Hair follicular keratinocyte (primary cell): ENCODE measurements at places on chromosomes 13 and 19. TPM values are rescaled to one million over a fixed set of nuclear protein-coding genes. Genes with fewer than 3 reads are reported as not detected.

Gene CYSLTR2
- not detected in 2 replicates for total RNA-seq

Gene CCDC169
- 0.55 and 1.3 TPM in 2 replicates for total RNA-seq

Gene SPTBN4
- 1.2 and 1.6 TPM in 2 replicates for total RNA-seq

Gene KLK3
- total RNA-seq: not detected in 2 replicates

Gene C19orf33
- total RNA-seq: 606 and 644 TPM in 2 replicates

Gene CAPN12
- total RNA-seq: 9.0 and 11.1 TPM in 2 replicates

Gene PAN3
- 10.2 and 15.1 TPM in 2 replicates for total RNA-seq

Gene FEM1A
- total RNA-seq: 13.7 and 18.5 TPM in 2 replicates

Gene KLK4
- total RNA-seq: not detected in 2 replicates

Gene ELL
- 16.2 and 20.6 TPM in 2 replicates for total RNA-seq

Gene ZNF221
- total RNA-seq: 1.1 and 1.9 TPM in 2 replicates

Gene KLK7
- total RNA-seq: 2.9 and 3.5 TPM in 2 replicates

Gene FBN3
- not detected in 2 replicates for total RNA-seq

Gene ARL11
- total RNA-seq: 0.08 TPM in 1 of 2 replicates, not detected in the other

Gene EFNB2
- 31.5 and 34.4 TPM in 2 replicates for total RNA-seq

Gene IL4I1
- not detected in 2 replicates for total RNA-seq

Gene ATP4B
- total RNA-seq: not detected in 2 replicates

Gene NTN5
- total RNA-seq: not detected in 2 replicates

Gene TEX101
- total RNA-seq: not detected in 2 replicates

Gene PDE4A
- total RNA-seq: 0.15 and 1.3 TPM in 2 replicates

Gene MIPEP
- 20.4 and 23.8 TPM in 2 replicates for total RNA-seq

Gene ZSCAN4
- total RNA-seq: not detected in 2 replicates

Gene PTGIR
- total RNA-seq: 0.04 and 1.6 TPM in 2 replicates

Gene AMH
- 0.16 and 1.3 TPM in 2 replicates for total RNA-seq

Gene ZNF536
- total RNA-seq: not detected in 2 replicates

Gene GJB2
- total RNA-seq: 409 and 921 TPM in 2 replicates
